A172 (cell line): ENCODE measurements at places on chromosomes 13 and 19. TPM values are rescaled to one million over a fixed set of nuclear protein-coding genes. Genes with fewer than 3 reads are reported as not detected.

DNA sequence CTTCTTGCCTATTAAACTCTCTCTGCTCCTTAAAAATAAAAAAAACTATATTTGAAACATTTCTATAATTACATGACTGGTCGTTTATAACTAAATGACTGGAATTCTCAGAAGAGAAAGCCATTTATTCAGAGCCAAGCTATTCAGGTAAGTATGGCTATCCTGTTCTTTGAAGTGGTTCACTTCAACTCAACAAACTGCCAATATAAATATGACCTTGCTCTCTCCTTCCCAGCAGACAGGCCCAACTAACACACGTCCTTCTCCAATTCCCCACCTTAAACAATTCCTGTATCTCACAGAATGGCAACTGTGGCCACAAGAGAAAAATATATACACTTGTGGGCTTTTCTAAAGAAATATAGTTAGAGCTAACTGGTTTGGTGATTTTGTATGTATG, 153.9 kb downstream of the MIPEP start:
- DNase-seq: no peak

DNA sequence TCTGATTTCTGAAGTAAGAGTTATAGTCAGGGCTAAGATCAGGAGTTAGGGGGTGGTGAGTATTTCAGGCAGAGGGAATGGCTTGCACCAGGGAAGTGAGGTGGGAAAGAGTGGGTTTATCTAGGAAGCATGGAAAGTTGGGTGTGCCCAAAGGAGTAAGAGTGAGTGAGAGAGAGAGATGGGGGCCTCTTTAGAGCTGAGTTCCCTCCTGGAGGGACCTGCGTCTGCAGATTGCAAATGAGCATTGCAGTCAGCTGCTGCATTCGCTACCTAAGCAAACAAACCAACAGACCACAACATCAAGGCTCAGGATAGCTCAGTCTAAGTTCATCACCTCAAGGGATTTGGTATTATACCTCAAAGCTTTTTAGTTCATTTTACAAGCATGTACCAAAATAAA, 405.8 kb downstream of the FGF9 start:
- no peak for DNase-seq

- DNase-seq: no peak
These were observed 40.2 kb downstream of the CCNE1 start for GRCh38 chr19:29851769-29852521.

GRCh38 chr13:41512441-41512840, 55.1 kb downstream of the RGCC start:
- no peak for DNase-seq

DNA sequence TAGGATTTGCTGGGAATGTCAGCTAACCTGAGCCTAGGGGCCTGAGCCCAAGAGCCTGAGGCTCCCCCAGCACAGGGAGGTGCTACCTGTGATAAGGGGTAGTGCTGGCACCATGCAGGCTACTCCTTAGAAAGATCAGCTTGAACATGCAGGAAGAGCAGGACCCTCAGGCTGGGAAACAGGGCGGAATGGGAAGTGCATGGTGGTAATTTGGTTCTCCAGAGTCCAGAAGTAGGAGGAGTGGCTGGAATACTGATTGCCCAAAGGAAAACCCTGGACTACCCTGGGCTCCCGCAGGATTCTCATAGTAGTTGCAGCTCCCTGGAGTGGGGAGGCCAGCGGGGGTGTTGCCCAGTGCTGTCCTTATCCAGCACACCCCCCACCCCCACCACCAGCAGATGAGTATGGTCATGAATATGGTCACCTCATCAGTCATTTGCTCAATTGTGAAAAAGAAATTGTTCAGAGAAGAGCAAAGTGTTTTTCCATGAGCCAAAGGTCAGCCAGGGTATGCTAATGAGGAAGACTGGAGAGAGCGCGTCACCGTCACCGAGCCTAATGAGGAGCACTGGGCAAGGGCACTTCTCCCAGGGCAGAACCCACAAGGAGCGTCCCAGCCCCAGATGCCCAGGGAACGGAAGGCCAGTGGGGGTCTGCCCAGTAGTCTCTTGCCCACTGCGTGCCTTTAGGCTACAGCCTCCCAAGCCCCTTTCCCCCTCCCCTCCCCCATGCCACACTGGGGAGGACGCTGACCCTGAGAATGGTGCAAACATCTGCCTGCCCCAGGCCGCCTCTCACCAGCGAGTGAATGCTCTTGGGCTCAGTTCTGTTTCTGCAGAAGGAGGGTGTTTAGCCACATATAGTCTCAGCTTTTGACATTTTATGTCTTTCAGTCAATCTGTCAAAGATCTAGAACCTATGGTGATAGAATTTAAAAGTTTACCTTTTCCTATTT, 5.3 kb downstream of the SLC25A15 start:
- DNase-seq: no peak

DNA sequence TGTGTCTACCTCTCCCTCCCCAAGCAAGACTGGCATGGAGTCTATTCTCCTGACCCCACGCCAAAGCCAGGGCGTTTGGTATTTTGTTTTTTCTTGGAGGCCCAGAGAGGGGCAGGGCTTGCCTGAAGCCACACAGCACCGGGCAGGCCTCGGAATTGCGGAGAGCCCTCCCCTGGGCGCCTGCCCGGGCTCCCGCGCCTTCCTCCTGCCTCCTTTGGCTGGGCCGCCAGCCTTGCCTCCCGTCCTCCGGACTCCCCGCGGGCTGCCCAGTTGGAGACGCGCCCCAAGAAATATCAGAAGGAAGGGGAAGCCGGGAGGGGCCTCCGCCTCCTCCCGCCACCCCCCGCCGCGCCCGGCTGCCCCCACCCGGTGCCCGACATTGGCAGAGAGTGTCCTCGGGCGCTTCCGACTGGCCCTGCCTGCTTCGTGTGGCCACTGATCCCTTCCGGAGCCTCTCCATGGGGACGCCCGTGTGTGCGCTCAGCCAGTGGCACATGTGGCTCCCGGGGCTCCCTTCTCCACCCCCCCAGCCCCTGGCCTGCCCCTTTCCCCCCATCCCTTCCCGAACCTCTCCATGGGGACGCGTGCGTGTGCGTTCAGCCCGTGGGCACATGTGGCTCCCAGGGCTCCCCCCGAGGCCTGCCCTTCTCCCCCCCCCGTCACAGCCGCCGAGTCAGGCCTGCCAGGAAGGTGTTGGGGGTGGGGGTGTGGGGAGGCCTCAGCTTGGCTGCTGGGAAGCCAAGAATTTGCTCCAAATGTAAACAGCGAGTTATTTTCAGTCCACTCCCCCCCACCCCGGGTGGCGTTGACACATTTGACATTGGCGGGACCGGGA, 37.3 kb downstream of the NFIC start:
- DNase-seq: peak; percentile 89

DNA sequence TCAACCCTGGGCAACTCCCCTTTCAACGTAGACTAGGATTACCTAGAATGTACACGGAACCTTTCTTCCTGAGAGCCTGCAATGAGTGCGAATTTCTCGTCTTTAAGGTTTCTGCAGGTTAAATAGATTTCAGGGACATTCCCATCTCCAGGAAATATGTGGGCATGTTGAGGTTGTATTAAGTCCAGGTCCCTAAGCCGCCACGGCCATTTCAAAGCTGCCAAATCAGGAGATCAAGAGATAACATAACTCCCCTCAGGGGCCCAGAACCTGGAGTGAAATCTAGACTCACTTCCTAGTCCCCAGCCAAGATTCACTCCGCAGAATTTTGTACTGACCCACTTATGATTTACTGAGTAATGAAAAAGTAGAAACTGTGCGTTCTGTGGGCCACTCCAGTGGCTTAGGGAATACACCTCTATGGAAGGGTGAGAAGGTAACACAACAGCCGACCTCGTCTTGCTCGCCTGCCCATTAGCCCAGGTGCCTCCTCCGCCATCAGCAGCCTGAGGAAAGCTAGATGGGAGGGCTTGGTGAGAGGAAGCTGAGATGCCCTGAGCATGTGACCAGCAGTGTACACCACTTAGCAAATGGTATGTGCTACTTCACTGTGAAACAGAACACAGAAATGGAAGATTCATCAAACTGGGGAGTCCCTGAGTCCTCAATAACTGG, 98.5 kb upstream of the SOX1 start:
- no peak for DNase-seq

GRCh38 chr19:19031891-19032290, 1.4 kb downstream of the SUGP2 start:
- DNase-seq: no peak

GRCh38 chr13:24660023-24660741, 20.0 kb upstream of the ATP12A start:
- no peak for DNase-seq

- no peak for DNase-seq
These were observed 461.4 kb downstream of the MYO16 start for GRCh38 chr13:109090796-109091195.

- no peak for DNase-seq
These were observed 11.5 kb upstream of the MICU2 start for GRCh38 chr13:21615427-21615826.

GRCh38 chr13:20415694-20416107, 110.0 kb downstream of the CRYL1 start:
- DNase-seq: no peak

DNA sequence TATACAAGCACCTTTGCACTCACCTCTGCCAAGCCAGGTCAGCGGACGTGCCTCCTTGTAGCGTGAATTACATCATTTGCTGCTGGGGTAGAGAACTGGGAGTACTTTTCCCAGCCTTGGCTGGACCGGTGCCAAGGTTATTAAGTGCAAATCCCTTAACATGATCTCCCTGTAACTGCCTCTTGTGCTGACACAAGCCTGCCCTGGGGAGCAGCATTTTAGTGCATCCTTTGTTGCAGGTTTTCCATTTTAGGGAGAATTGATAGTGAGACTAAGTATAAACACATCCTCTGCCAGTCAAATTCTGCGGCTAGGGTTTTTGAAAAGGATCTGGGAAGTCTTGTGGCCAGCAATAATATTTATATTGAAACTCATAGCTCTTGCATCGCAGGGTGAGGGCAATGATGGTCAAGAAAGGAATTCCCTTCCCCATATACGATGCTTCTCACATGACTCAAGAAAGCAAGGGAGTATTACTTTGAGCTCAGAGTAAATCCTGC, 32.7 kb upstream of the DCLK1 start:
- DNase-seq: peak; percentile 6

GRCh38 chr13:36918246-36919131, 1.5 kb downstream of the SMAD9 start:
- no peak for DNase-seq

DNA sequence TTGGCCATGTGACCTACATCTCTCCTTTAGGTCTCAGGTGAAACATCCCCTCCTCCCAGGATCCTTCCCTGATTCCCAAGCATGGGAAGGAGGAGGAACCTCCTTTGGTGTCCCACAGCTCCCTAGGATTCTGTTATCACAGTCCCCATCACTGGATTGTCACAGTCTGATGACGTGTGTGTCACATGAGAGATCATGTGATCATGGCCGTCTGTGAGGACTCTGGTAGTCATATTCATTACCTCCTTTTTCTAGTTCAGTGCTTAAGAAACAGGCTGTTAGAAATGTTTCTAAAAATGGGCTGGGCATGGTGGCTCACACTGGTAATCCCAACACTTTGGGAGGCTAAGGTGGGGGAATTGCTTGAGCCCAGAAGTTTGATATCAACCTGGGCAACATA, 3.0 kb downstream of the DHX34 start:
- DNase-seq: no peak

GRCh38 chr13:51687947-51688714, 103.9 kb downstream of the WDFY2 start:
- DNase-seq: no peak

DNA sequence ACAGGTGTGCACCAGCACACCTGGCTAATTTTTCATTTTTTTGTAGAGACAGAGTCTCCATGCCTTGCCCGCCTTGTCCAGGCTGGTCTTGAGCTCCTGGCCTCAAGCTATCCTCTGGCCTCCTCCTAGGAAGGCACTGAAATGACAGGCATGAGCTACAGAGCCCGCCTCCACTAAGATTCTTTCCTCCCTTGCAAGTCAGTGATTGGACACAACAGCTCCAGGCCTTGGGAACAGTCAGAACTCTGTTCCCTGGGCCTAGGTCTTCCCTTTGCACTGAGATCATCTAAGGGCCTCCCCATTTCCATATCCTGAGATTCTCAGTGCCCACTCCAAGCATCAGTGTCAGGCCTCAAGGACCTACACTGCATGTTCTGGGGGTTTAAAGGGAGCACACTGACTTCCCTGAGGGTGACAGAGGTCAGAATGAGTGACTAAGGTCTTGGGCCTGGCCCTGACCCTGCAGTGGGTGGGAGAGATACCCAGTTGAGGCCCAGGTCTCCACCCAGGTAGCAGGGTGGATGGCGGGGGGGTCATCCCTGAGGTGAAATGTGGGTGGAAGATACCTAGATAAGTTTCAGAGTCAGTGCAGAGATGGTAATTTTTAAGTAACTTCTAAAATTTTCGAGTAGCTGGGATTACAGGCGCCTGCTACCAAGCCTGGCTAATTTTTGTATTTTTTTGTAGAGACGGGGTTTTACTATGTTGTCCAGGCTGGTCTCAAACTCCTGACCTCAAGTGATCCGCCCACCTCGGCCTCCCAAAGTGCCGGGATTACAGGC, 17.3 kb upstream of the ERCC1 start:
- DNase-seq: no peak

GRCh38 chr13:108575430-108575829, 54.0 kb upstream of the MYO16 start:
- DNase-seq: no peak

DNA sequence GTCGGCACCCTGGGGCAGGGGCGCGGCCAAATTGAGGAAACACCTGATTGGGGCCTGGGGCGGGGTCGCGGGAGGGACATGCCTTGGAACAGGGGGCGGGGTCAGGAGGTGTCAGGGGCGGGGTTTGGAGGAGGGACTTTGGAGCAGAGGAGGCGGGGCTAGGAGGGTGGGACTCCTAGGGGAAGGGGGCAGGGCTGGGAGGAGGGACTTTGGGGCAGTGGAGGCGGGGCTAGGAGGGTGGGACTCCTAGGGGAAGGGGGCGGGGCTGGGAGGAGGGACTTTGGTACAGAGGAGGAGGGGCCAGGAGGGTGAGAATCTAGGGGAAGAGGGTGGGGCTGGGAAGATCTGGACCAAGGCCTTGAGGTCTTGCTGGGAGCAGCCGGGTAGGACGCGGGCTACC, 21.9 kb downstream of the GRIN2D start:
- DNase-seq: peak; percentile 37

- DNase-seq: no peak
These were observed 10.2 kb downstream of the PPP1R14A start for GRCh38 chr19:38245826-38246498.

DNA sequence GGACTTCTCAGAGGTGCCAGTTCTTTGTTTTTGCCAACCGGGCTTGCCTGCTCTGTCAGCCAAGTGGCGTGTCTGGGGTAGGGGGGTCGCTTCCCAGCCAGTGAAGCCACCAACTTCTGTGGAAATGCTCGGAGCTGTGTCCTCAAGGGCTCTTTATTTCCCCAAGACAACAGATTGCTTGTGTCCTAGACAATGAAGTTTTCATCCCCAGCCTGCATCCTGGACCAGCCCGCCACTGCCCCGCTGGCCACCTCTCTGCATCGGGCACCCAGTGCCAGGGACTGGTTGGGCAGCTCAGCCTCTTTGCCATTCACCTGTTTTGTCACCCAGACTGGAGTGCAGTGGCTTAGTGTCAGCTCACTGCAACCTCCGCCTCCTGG, 3.7 kb downstream of the RAB11B start:
- no peak for DNase-seq

- no peak for DNase-seq
These were observed 15.7 kb downstream of the COL4A1 start for GRCh38 chr13:110291286-110291685.

ZNF763 gene
- 1.1 TPM in 1 of 2 replicates, not detected in the other for total RNA-seq

SHISA2 gene
- not detected in 2 replicates for total RNA-seq

SMAD9 gene
- total RNA-seq: 2.1 and 5.2 TPM in 2 replicates

SYNGR4 gene
- total RNA-seq: not detected in 2 replicates

IGFL2 gene
- total RNA-seq: not detected in 2 replicates

LYPD3 gene
- total RNA-seq: 0.43 TPM in 1 of 2 replicates, not detected in the other

KASH5 gene
- total RNA-seq: not detected in 2 replicates

MCOLN1 gene
- total RNA-seq: 3.1 and 5.0 TPM in 2 replicates

C19orf67 gene
- not detected in 2 replicates for total RNA-seq

CGB7 gene
- 0.43 and 1.4 TPM in 2 replicates for total RNA-seq

PGLYRP2 gene
- not detected in 2 replicates for total RNA-seq

CCDC8 gene
- not detected in 2 replicates for total RNA-seq

C13orf42 gene
- not detected in 2 replicates for total RNA-seq

CACNA1A gene
- total RNA-seq: 0.24 and 3.4 TPM in 2 replicates
